Activated CD8-positive, alpha-beta T cell treated with anti-CD3 and anti-CD28 coated beads for 36 hours (primary cell): ENCODE measurements at places on chromosomes 16 and 17.
A peak's percentile ranks its signal among the peaks of the same experiment; 100 is the strongest.

DNA sequence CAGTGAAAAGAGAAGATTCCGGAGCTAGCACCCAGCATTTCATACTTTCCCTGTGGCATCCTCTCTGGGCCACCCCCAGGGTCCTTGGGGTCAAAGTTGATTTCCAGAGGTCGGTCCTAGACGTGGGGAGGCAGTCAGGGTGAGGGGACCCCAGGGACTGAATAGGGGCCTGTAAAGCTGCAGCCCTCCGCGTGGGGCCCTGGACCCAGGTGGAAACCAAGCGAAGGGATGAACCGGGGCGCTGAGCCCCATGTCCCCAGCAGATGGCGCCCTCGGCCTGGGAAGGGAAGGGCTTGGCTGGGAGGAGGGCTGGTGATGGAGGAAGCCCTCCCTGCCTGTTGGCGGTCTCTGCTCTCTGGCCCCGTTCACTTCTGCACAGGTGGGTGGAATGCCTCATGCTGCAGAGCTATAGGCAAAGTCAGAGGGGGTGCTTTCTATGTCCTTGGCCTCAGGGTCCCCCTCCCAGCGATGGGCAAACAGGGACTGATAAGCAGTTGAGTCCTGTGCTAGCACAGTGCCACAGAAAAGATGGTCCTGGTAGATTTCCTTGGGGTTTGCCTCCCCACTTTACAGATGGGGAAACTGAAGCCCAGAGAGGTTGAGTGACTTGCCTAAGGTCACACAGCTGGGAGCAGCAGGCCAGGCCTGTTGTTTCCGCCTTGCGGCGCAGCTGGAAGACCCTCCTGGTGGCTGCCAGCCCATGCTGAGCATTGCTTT is 163.4 kb upstream of the CIBAR2 start:
- peak; percentile 79 for DNase-seq

DNA sequence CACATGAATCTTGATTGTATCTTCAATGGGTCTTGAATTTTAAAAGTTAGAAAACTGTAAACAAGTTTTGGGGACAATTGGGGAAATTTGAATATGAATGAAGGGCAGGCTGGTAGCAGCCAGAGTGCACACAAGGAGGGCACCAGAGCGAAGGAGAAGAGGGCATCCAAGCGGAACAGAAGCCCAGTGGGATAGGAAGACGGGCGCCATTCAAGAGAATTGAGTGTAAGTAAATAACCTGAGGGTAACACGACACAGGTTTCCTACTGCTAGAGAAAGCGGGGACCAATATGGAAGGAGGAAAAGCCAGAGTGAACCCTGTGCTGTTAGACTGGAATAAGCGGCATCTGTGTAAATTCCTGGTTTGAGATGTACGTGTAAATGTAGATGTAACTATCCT is 115.1 kb upstream of the CCL2 start:
- no peak for DNase-seq

DNA sequence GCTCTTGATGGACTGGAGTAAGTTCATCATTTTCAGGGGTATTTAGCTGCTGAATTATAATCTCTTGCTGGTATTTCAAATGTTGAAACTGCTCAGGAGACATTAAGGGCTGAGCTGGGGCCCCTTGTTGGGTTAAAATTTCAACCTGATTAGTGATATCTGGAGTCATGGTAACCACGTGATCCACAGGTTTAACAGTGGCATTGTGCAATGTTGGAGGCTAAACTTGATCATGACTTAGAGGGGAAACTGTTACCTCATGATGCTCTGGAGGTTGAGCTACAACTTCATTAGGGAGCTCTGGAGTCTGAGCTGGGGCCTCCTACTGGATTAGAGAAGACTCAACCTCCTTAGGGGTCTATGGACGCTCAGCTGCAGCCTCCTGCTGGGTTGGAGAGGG is 17.2 kb upstream of the MPP2 start:
- DNase-seq: no peak

- DNase-seq: no peak
These were observed 17.8 kb upstream of the NTN1 start for GRCh38 chr17:9003355-9004131.

GRCh38 chr17:50967795-50968194 is 101.6 kb upstream of the TOB1 start:
- no peak for DNase-seq

- DNase-seq: no peak
These were observed 4.6 kb downstream of the INPP5K start for GRCh38 chr17:1511756-1512321.

DNA sequence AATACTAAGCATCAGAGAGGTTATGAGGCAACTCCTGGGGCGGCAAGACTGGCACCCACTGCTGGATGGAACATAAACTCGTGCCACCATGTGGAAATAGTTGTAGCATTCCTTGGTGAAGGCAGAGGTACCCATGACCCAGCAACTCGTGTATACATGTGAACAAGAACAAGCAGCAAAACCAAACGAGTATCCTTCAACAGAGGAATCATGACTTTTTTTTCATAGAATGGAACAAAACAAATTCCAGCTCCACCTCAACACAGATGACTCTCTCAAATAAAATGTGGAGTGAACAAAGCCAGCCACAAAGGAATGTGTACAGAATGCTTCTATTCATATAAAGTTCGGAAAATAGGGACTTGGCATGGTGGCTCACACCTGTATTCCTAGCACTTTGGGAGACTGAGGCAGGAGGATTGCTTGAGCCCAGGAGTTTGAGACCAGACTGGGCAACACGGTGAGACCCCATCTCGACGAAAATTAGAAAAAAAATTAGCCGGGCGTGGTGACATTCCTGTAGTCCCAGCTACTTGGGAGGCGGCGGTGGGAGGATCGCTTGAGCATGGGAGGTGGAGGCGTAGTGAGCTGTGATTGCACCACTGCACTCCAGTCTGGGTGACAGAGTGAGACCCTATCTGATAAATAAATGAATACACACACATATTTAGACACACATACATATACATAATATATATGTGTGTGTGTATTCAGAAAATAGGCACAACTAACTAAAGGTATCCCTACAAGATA is 35.3 kb downstream of the B9D1 start:
- no peak for DNase-seq

DNA sequence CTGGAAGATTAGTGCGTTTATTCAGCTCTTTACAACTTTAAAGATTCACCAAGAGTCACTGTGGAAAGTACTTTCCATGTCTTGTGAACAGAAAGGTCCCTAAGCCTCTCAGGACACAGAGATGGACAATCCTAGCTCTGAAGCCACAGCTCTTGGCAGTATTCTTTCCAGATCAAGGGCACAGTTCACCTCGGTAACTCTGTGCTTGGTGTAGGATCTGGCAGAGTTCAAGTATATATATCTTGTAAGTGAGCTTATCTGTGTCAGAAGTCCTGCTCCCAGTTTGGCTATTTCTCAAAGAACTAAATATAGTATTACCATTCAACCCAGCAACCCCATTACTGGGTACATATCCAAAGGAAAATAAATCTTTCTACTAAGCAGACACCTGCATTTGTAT is 183.7 kb downstream of the CBLN1 start:
- DNase-seq: no peak

DNA sequence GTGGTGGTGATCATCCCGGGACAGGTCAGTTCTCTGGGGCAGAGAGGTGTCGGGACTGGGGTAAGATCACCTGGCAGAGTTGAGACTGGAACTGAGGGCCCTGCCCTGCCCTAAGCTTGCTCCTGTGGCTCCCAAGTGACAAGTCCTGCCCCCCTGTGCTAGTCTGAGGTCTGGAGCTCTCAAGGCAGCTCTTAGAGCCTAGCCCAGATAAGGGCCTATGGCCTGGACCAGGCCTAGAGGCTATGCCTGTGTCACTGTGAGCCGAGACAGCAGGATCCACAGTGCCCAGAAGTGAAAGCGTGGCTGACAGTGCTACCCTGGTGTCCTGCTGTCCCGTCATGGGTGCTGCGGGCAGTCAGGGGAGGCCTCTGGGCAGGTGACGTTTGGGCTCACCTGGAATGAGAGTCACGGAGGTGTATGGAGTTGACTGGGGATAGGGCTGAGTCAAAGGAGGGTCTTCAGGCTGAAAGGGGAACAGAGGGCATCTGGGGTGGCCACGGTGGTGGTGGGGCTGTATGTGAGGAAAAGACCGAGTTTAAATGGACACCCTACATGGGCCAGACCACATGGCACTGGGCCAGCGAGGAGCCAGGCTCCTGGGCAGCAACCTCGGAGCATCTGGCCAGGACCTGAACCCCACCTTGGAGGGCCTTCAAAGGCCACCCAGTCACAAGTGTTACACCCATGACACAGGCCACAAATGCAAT is 5.5 kb downstream of the NATD1 start:
- no peak for DNase-seq

DNA sequence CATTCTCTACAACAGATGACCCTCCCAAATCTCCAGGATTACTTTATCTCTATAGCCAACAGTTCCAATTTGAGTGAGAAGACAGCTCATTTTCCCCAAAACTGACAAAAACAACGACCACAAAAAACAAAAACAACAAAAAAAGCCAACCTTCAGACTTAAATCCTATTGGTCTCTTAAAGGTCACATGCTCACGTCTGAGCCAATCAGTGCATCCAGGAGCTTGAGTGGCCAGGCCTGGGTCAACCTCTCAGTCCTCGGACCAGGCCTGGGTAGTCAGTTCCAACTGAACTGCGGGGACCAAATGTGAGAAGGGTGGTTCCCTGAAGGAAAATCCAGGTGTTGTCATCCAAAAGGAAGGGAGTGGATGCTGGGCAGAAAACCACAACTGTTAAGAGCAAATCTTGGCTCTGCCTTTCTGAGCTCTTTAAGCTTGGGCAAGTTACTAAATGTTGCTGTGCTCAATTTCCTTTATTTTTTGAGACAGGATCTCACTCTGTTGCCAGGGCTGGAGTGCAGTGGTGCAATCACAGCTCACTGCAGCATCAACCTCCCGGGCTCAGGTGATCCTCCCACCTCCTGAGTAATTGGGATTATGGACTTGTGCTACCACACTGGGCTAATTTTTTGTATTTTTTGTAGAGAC is 43.0 kb upstream of the MSI2 start:
- DNase-seq: no peak

DNA sequence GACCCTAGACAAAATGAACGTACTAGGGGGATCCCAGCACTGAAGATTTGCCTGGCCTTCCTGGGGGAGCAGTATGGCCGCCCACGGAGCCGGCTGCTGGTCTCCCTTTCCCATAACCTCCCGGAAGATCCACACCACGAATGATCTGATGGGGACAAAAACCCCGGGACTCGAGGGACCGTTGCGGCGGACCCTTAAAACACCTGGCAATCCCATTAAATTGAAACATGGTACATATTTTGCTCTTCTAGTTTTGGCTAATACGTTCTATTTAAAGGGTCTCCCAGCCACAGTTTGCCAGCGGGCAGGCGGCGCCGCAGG is 45.2 kb upstream of the LCMT1 start:
- no peak for DNase-seq

DNA sequence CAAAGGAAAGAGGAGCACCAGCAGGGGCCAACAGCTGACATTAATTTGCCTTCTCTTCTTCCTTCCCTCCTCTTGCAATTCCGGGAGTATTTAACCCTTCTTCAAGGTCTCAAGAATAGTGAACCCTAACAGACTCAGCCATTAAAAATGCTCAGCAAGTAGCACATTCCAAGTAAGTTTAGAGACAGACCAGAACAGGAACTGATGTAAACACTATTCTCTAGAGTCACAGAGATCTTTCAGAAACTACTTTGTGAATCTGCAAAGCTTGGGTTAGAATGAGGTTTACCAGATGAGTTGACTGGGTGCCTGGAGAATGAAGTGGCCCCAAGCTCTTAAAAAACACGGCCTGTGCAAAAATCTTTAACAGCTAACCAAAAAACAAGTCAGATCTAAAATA is 50.9 kb downstream of the TEX2 start:
- no peak for DNase-seq

DNA sequence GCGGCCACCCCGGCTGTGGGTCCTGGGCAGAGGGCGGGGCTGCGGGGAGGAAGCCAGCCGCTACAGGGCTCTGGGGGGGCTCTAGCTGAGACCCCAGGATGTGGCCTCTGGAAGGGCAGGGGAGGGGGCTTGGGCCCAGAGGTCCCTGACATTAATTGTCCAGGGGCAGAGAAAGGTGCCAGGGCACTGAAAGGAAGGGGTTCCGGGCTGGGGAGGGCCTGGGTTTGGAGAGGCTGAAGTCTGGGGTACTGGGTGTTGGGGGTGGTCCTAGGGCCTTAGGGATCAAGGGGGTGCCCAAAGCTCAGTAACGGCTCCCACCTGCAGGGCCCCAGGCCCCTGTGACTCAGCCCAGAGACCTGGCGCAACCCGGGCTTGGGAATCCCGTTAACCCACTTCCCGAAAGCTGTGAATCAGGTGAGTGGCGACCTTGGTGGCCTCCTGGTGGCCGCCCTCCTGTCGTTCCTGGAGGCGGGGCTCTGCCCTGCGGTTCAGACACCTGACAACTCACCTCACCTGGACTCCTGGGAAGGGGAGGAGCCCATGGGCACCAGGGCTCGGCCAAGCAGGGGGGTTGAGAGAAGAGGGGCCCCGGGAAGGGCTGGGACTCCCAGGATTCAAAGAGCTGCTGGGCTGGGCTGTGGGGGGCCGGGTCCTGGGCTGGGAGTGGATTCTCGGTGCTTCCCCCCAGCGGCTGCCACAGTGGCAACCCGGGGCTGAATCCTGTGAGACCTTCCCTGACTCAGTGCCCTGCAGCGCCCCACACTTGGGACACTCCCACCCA is 465 bp upstream of the PRSS22 start:
- DNase-seq: no peak

GRCh38 chr16:68590201-68590994 is 51.3 kb downstream of the ZFP90 start:
- DNase-seq: peak; percentile 83

- DNase-seq: no peak
These were observed 1.2 kb upstream of the MSLN start for GRCh38 chr16:759110-759910.

- DNase-seq: no peak
These were observed 20.1 kb downstream of the UNC119 start for GRCh38 chr17:28532050-28532960.

GRCh38 chr17:65463242-65463641 is 98.2 kb downstream of the AXIN2 start:
- no peak for DNase-seq

DNA sequence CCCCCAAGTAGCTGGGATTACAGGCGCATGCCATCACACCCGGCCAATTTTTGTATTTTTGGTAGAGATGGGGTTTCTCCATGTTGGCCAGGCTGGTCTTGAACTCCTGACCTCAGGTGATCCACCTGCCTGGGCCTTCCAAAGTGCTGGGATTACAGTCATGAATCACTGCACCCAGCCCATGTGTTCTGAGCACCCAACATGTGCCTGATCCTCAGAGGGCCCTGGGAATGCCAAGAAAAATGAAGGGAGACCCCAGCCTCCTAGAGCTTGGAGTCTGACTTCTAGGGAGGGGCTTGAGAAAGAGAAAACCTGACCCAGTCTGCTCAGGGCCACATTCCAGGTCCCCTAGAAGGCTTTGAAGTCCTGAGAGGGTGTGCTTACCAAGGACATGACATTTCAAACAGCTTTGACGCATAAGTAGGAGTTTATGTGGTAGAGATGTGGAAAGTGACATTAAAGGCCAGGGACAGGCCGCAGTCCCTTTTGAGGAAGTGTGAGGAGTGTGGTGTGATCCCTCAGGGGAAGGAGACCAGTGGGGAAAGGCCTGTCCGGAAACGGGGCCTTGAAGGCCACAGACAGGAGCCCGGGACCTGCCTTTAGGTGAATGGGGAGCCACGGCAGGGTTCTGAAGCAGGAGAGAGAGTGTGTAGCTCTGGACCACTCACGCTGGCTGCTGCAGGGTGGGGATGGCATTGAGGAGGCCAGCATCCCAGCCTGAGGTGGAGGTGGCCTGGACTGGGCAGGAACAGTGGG is 1.1 kb upstream of the CCL22 start:
- no peak for DNase-seq

GRCh38 chr17:57086069-57086930 is 1.3 kb downstream of the AKAP1 start:
- DNase-seq: peak; percentile 28
